ENCODE measurements at places on chromosomes 2 and 18.

- no peak for DNase-seq
Measured at GRCh38 chr2:219291910-219292490, 12.8 kb downstream of the DNAJB2 start.

- DNase-seq, result no peak
Measured at GRCh38 chr2:145615626-145616025, 1095.7 kb upstream of the ZEB2 start.

- DNase-seq, result no peak
Measured at GRCh38 chr2:10341193-10341592, 38.5 kb downstream of the HPCAL1 start.

- DNase-seq, result no peak
Measured at GRCh38 chr2:31256611-31257382, 22.8 kb downstream of the EHD3 start.

Data from NCI-H2029 treated with DMSO at 0.1 percent for 48 hours (cell line).